Nephron progenitor cell (in vitro differentiated cells): ENCODE measurements at places on chromosomes 2 and 18.

DNA sequence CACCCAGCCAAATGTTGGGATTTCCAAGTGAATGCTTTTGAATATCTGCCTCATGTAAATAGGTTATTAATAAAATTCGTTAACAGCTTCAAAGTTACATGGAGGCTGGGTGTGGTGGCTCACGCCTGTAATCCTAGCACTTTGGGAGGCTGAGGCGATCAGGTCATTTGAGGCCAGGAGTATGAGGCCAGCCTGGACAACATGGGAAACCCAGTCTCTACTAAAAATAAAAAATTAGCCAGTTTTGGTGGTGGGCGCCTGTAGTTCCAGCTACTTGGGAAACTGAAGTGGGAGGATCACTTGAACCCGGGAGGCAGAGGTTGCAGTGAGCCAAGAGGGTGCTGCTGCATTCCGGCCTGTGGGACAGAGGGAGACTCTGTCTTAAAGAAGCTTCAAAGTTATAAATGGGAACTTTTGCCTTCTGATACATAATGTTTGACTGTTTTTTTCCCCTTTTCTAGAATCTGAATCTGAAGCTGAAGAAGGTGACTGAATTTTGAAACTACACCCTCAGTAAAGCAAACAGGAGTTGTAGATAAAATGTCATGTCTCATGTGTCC, 10.1 kb downstream of the BZW1 start:
- no peak for DNase-seq

GRCh38 chr2:151718247-151718646, 16.0 kb downstream of the NEB start:
- no peak for DNase-seq

- DNase-seq, result no peak
Observed at GRCh38 chr2:138601458-138602165, 100.0 kb downstream of the SPOPL start.

DNA sequence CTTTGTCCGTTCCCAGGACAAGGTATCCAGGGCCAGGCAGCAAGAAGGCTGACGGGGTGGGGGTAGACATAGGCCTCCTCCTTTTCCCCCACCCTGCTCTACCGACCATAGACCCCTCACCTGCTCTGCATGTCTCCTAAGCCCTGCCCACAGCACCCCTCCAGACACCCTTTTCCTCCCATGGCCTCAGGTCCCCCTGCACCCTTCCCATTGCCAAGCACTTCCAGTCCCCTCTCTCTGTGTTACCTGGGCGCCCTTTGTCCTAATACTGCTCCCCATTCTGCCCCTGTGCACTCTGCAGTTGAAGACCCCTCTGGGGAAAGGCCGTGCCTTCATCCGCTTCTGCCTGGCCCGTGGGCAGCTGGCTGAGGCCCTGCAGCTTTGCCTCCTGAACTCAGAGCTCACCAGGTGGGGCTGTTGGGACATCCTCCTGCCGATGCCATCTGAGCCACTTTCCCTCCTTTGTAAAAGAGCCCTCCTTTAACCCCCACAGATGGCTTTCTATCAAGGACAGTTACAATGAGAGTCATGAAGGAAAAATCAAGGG, 3.5 kb downstream of the RUFY4 start:
- no peak for DNase-seq

- DNase-seq, result no peak
Observed at GRCh38 chr2:196988639-196989038, 62.1 kb upstream of the PGAP1 start.

- no peak for DNase-seq
Observed at GRCh38 chr2:165149439-165149838, 54.4 kb downstream of the SCN3A start.

- no peak for DNase-seq
Observed at GRCh38 chr2:235373171-235373570, 120.7 kb upstream of the AGAP1 start.

DNA sequence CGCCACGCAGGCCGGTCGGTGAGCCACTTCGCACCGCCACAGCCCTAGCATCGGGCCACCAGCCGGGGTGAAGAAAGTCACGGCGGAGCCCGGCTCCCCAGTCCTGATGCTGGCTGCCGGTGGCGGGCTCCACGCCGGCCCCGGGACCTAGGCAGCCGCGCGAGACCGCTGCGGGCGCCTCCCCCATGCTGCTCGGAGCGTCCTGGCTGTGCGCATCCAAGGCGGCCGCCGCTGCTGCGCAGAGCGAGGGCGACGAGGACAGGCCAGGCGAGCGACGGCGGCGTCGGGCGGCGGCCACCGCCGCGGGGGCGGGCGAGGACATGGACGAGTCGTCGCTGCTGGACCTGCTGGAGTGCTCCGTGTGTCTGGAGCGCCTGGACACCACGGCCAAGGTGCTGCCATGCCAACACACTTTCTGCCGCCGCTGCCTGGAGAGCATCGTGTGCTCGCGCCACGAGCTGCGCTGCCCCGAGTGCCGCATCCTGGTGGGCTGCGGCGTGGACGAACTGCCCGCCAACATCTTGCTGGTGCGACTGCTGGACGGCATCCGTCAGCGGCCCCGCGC, 433 bp downstream of the SH3RF3 start:
- DNase-seq, result peak; percentile 69

GRCh38 chr2:207284556-207285472, 119.1 kb upstream of the KLF7 start:
- DNase-seq, result no peak

- DNase-seq, result no peak
Observed at GRCh38 chr18:44671914-44672313, 8.8 kb upstream of the SETBP1 start.

DNA sequence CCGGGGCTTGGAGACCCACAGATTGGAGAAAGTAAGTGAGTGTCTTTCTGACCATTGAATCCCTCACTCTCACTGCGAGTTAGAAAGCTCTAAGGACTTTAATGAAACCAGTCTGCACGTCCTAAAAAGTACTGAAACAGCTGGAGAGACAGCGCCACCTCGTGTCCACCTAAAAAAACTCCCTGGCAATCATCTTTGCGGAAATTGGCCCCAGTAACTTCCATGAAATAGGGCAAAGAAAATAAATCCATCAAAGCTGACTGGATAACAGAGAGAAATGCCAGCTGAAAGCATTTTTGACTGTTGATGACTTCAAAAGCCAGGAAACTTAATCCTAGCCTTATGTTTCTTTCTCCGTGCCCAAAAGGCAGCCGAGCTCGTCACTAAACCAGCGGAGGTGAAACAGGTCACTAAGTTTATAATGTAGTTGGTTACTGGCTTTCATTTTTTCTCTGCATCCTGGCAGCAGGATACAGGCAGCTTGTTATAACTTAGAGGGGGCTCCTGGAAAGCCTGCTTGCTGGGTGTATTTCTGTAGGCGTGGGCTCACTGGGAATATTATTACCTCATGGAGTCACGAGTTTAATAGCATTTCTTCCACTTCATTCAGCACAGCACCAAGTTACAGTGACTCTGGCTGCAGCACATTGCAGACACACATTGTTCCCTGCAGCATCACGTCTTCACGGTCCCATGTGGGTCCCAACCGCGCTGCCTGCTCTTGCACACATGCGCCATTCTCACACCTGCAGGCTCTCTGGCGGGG, 266.5 kb downstream of the HRH4 start:
- DNase-seq, result peak; percentile 77

- DNase-seq, result no peak
Observed at GRCh38 chr18:70221915-70222278, 16.4 kb upstream of the RTTN start.

DNA sequence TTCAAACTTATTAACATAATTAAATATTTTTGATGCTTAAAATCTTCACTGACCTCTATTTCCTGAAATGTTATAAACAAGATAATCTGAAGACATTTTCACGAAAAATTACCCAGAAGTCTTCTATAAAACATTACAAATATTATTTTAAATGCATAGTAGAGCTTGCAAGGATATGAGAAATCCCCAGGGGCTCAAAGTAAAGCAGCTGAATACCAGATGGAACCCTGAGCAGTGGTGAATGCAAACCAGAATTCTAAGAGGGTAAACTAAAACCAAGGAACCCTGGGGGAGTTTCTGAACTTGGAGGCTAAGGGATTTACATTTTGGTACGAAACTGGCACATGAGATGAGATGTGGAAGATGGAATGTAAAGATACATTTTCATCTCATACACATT, 83.6 kb downstream of the FSHR start:
- DNase-seq, result no peak

DNA sequence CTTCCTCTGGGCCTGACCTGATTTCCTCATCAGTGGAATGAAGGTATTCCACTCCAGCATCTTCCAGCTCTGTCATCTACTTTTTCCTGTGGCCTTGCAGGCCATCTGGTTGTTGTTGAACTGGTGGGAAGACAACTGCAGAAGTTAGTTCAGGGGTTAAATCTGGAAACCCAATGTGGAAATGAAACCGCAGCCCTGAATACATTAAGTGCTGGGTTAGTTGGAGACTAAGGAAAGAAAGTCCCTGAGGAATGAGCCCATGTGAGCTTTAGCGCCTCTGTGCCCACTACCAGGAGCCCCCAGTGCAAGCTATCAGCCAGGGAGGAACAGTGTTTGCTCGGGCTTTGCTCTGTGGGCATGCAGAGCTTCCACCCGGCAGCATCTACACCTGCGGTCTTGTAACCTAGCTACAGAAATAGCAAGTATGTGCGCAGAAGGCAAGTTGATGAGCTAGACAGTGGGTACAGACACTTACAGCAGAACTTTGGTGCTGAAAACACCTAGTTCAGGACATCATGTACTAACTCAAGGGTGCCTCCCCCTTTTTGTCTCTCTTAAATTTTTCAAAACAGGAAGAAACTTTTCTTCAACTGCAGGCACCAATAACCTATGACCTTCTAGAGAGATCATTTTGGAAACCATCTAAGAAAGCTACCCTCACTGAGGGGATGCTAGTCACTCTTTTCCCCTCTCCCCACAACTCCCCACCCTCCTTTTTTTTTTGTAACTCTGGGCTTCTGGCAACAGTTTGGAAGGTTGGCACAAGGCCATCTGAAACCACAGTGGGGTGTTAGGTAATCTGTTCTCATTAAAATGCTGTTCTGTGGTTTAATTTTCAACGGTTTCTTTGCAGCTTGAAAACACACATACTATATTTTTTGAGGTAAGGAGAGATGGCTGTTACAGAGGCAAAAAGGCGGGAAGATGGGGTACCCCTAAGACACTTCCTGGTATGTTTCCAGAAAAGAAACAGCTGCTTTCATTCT, 18.3 kb upstream of the CXCR4 start:
- DNase-seq, result no peak
